ENCODE measurements at places on chromosomes 1 and 21.

DNA sequence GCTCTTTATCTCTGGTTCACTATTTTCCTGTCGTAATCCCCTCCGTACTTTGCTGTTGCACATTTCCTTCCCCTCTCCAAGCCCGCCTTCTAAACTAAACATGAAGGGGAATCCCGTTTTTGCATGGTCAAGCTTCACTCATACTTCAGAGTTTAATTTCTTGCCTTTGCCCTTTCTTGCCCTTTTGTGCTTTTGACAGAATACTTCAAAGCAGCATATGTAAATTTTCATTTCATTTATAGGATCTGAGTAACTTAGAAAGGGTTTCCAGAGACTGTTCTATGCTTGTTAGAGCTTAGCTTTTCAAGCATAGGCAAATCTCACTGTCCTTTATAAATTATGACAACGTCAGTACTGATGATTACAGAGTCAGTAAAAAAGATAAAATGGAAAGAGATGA is 27.7 kb downstream of the SPATA45 start:
- no peak for DNase-seq

- DNase-seq: no peak
Observed at GRCh38 chr1:188462837-188463236, 1634.1 kb downstream of the PLA2G4A start.

DNA sequence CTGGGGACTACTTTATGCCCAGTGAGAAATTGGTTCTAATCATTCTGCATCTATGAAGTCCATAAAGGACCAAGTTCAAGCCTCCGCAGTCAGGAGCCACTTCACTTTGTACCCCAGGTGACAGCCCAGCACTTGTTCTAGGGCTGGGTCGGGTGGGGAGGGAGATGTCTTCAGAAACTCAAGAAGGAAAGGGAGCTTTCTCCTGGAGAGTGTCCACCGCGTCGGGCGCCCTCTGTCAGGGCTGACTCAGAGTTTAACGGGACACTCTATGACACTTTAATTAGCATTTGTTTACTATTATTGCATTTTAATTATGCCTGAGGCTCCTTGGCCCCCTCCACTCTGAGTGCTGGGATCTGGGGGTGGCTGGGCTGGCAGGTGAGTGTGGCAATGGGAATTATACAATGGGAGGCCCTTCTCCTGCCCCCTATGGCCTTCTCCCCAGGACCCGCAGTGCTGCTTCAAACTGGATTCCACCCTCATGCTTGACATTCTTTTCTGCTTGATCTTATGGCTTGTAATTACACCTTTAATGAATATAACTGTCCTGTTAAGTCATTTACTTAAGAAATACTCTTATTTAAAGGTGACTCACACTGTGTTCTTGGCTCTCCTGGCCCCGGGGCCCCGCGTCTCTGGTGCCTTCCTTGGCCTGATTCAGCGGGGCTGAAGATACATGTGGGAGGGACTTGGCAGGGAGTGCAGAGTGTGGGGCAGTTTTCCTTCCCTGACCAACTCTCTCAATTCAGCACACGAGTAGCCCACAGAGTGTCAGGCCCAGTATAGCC is 136.6 kb downstream of the PLXNA2 start:
- DNase-seq: no peak

DNA sequence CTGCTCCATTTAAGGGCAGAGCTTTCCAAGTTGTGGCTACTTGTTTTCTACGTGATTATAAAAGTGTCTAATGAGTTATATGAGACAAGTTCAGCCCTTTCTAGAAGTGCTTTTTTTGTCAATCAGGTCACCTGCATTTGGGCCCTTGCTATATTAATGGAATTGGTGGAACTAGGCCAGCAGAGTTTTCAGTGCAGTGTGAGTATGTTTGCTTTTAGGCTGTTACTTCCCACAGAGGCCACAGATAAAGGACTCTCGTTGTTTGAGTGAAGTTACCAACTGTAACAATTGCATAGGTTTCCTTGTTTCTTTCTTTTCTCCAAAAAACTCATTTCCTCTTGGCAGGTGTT is 10.9 kb downstream of the SMAP2 start:
- DNase-seq: no peak

DNA sequence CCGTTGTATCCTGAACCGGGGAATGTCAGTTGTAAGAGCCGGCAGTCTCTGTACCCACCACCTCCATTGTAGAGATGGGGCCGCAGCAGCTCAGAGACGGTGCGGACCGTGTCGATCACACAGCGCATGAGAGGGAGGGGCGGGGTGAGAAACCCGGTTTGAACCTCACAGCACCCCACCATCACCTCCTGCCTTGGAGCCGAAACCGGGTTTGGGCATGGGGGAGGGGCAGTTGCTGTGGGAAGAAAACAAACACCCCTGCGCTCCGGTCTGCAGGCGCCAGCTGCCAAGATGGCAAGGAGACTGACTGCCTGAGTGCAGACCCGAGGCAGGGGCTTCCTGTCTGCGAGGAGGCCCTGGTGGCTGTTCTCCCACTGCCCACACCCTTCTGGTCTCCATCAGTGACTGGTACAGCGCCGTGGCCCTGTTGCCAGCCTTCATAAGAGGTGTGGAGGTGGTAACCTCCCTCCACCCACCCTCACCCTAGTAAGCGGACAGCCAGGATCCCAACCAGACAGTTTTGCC is 69.2 kb upstream of the SSBP3 start:
- DNase-seq: no peak

DNA sequence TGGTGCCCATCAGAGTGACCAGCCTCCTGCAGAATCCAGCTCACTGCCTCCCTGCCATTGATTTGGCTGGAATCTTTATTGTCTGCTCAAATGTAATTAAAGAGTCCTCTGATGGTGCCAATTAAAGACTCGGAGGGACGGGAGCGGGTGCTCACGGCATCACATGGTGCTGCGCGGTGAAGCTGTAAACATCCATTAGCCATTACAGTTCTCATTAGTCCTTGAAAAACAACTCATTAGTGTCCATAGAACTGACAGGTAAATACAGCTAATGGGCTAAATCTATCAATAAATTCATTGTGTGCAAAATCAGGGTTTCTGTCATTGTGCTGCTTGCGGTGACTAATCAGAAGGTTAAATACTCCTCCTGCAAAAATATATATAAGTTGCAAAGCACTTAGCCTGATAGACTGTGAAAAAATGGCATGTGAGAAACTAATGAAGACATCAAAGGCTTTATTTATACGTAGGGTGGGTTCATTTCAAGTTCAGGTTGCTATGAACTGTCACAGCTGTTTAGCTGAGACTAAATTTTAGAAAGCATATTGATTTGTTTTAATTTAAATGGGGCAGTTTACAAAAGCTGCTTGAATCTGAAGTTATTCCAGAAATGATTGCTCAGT is 289.8 kb upstream of the POU3F1 start:
- peak; percentile 42 for DNase-seq

DNA sequence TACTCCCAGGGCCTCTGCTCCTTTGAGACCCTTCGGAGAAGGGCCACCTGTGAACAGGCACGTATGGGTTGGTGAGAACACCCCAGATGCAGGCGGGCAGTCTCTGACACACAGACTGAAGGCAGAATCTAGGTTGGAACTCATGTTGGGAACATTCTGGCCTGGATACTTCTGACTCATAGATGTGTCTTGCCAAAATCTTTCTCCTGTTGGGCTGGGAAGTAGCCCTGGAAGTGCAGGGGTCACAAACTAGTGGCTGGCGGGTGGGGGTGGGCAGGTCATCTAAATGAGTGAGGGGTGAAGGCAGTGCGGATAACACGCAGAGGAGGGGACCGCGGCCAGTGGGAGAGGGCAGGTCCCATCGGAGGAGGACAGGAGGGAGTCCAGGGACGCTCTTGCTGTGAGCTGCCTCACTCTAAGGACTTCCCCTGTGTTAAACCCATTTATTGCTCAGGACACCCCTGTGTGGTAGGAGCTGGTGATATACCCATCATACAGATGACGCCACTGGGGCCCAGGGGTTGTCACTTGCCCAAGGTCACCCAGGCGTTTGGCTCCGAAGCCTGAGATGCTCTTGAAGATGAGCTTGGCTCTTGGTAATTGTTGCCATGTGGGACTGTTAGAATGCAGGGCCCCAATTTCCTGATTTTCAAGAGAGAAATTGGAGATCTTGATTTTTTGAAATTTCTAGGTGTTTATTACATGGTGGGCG is 181.0 kb downstream of the PTPRU start:
- no peak for DNase-seq

- DNase-seq: no peak
Observed at GRCh38 chr1:12088607-12089006, 25.5 kb downstream of the TNFRSF8 start.

GRCh38 chr1:244114892-244115291 is 63.8 kb downstream of the ZBTB18 start:
- no peak for DNase-seq

- DNase-seq: no peak
Observed at GRCh38 chr1:26744075-26744959, 43.4 kb upstream of the PIGV start.

- no peak for DNase-seq
Observed at GRCh38 chr1:48873944-48874343, 97.3 kb upstream of the BEND5 start.

DNA sequence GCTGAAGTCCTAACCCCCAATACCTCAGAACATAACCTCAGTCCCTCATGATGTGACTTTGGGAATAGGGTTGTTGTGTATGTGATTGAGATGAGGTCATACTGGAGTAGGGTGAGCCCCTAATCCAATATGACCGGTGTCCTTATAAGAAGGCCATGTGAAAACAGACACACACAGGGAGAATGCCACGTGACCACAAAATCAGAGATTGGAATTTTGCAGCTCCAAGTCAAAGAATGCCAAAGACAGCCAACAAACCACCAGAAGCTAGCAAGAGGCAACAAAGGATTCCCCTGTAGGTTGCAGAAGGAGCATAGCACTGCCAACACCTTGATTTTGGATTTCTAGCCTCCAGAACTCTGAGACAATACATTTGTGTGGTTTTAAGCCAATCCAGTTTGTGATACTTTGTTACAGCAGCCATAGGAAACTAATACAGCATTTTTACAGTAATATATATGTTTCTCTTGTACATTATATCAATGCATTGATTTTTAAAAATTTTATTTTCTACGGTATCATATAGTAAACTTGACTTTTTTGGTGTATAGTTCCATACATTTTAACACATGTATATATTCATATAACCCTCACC is 5.4 kb downstream of the ZSWIM5 start:
- no peak for DNase-seq

DNA sequence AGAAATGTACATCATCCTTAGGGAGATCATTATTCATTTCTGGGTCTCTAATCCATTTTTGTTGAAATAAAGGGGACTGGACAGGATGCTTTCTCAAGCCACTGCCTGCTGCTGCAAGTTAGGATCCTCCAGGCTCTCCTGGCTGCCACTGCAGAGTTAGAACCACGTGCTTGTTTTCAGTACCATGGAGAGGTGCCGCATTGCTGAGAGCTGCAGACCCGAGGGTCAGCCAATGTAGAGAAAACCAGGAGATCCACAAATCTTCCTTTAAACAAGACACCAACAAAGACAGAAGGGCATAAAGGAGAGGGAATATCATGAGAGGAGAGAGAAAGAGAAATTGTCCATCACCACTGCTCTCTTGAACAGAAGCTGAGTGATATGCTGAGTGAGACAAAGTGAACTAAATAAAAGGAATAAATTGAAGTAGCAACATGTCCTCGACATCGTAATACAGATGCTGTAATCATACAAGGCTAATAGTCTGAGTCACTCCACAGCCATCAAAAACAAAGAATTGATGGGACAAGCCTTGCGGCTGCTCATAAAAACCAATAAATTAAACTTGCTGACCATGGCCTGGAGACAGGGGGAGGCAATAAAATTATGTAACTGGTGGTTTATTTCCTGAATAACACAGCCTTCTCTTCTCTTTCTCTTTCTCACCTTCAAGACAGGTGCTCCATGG is 255.7 kb downstream of the OMA1 start:
- no peak for DNase-seq

DNA sequence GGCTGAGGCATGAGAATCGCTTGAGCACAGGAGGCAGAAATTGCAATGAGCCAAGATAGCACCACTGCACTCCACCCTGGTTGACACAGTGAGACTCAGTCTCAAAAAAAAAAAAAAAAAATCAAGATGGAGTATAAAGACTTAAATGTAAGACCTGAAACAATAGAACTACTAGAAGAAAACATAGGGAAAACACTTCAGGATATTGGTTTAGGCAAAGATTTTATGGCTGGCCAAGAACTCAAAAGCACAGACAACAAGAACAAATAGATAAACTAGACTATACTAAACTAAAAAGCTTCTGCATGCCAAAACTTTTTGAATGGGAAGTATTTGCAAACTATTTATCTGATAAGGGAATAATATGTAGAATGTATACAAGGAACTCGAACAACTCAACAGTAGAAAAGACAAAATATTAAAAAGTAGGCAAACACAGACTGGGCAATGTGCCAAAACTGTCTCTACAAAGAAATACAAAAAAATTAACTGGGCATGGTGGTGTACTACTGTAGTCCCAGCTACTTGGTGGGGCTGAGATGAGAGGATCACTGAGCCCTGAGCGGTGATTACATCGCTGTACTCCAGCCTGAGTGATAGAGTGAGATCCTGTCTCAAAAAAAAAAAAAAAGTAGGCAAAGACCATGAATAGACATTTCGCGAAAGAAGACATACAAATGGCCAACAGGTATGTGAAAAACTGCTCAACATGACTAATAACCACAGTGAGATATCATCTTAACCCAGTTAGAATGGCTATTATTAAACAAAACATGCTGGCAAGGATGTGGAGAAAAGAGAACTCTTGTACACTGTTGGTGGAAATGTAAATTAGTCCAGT is 25.3 kb downstream of the DTL start:
- no peak for DNase-seq

DNA sequence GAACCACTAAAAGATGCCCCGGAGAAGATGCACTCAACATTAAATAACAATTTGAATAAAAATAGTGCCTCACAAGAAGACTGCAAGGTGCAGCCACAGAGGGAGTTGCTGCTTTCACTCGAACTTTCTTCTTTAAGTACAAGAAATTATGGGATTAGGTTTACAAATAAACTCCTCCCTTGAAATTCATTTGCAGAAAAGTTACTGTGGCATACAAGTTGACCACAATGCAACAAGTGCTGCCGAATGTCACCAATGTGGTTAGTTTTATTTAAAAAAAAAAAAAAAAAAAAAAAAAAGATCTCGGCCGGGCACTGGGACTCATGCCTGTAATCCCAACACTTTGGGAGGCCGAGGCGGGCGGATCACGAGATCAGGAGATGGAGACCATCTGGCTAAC is 76.8 kb upstream of the RAB4A start:
- DNase-seq: no peak

GRCh38 chr1:157073944-157074685 is 25.5 kb downstream of the ETV3L start:
- no peak for DNase-seq

DNA sequence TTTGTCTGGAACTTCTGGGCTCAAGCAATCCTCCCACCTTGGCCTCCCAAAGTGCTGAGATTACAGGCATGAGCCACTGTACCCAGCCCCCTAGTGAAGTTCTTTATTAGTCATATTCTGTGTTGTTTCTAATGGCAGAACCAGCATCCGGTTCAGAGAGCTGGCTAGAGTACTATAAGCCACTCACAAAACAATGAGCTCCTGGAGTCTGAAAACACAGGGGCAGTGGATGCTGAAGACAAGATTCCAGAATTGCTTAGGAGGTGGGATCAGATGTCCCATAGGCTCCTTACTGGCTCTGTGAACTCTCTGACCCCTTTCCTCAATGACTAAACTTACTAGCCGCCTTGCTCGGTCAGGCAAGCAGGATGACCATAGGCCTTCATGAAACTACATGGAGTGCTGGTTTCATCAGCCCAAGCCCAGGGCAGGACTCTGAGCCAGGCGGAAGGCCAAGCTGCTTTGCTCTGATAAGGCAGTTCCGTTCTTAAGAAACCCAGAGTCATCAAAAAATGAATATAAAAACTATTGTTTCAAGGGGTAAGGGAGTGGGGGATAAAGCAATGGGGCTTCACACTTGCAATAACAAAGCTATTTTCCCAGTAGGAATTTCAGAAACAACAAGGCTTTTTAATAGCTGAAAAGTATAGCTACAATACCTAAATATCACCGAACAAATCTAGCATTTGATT is 8.1 kb downstream of the MTHFR start:
- DNase-seq: no peak

All from NCI-H1417 treated with DMSO at 0.1 percent for 48 hours (cell line).